DND-41 (cell line): ENCODE measurements at places on chromosomes 6 and 20.
A peak's percentile ranks its signal among the peaks of the same experiment; 100 is the strongest.

GRCh38 chr6:102798636-102799035, 1405.1 kb downstream of the GRIK2 start:
- no peak for DNase-seq

GRCh38 chr6:14129575-14129974, 12.0 kb downstream of the CD83 start:
- DNase-seq: peak; percentile 45

- no peak for DNase-seq
These were observed 34.9 kb downstream of the SLC22A23 start for GRCh38 chr6:3421791-3422434.

DNA sequence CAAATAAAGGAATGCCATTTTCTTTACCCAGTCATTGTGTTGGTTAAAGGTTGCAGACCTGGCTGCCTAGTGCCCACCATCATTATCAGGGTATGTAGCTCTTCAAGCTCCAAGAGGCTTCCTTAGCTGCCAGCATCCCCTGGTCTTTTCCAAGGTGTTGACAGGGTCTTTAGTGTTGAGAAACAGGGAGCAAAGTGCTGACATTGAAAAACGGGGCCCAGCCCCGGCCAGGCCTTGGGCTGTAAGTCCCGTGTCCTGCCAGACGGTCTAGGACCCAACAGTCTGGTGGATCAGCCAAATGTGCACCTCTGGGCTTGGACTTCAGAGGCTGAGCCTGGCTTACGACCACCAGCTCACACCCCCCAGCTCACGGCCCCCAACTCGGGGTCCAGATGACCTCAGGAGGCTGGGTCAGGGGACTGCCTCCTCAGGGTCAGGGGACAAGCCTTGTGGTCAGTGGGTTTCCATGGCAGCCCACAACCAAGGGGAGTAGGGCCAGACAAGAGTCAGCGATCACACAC, 114.4 kb upstream of the MLN start:
- no peak for DNase-seq

DNA sequence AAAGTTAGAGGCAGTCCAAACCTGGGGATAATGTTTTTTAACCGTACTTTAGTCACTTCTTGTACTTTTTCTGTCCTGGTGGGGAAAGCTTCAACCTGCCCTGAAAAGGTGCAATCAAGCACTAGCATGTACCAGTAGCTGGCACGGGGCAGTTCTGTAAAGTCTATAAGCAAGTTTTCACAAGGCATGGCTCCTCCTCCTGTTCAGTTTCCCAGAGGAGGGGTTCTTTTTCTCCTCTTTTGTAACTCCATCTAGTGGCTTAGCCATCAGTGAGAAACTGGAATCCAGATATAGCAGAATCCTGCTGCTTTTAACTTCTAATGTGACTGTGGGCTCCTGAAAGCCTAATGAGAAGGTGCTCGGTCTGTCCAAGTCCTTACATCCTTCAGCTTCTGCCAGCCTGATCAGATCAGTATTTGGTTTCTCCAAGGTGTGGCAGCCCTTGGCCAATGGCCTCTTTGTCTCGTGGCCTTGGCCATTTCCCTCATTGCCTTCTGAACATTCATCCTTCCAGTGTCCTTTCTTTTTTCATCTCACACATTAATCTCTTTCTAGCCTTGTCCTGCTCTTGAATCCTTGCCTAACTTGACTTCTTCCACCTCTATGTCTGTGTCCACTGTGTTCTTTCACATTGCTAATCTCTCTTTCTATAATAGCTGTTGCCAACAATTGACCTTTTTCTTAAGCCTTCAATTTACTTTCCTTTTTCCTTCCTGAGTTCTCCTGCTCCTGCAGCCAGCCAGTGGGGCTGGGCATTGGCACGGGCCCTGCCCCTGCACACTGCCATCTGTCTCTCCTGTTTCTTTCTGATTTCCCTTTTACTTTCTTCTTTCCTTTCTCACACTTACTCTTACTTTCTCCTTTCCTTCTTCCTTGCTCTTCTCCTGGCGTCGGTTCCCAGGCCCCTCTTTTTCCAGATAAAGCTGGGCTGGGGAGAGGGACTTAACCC, 222.0 kb upstream of the SYNCRIP start:
- no peak for DNase-seq

DNA sequence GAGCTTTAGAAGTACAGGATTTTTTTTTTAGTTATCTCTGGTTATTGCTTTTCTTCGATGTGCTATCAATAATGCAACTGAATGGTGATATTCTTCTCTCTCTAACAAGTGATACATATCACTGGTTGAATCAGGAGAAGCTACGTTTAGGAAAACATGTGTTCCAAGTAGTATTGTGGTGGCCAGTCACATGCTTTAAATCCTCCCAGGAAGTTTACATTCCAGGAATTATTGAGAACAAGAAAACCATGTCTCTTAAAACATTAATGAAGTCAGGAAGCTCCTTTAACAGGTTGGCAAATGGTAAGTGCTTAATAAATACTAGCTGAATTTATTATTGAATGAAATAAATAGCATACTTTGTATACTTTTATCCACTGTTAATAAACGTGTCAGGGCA, 371.1 kb downstream of the BCKDHB start:
- no peak for DNase-seq

GRCh38 chr6:110183292-110183885, 3.2 kb downstream of the CDC40 start:
- DNase-seq: no peak

DNA sequence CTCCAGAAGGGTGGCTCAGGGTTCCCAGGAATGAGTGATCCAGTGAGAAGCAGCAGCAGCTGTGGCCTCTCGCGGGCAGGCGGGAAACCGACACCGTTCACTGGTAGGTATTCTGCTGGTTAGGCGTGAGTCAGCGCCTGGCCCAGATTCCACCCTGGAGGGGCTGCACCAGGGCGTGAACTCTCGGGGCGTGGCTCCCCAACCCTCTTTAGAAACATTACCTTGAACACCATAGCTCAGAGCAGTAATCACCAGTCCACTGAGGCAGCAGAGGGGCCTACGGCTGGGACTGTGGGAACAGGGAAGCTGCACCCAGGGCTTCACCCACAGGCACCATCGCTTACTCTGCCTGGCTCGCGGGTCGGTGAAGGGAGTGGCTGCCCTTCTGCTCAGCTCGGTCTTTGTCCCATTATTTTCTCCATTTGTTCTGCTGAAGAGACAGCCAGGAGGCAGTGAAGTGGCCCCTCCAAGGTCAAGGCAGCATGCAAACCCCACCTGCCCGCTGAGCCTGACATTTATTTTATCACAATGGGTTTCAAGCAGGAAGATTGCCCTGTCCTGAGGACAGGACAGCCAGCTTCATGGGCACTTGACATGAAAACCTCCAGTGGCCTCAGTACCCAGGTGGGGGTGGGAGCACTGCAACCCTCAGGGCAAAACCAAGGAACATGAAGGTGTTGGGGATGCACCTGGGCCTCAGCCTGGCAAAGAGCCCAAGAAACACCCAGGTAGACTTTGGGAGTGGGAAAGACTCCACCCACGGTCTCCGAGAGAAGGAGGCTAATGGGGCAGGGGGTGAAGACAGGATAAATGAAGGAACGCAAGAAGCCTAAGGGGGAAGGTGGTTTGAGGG, 51.0 kb upstream of the CD93 start:
- DNase-seq: no peak

- no peak for DNase-seq
These were observed 15.3 kb downstream of the NTSR1 start for GRCh38 chr20:62723768-62724450.

GRCh38 chr6:91031581-91031980, 444.7 kb upstream of the MAP3K7 start:
- DNase-seq: no peak

GRCh38 chr20:14406495-14406894, 69.1 kb upstream of the FLRT3 start:
- no peak for DNase-seq

DNA sequence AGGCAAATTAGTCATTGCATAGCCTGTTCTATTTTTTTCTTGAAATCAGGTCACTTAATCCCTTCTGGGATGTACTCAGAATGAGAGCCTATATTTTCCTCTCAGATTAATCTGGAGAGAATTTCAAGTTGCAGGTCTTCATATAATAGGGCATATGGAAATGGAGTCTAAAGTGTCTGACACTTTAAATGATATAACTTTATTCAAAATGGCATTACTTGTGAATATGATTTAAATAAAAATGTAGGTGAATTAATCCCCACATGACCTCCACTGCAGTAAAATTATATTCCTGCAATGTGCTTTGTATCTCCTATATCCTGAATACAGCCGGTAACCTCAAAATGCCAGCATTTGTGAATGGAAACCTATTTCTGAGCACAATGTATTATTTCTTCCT, 172.5 kb upstream of the BTBD3 start:
- no peak for DNase-seq

DNA sequence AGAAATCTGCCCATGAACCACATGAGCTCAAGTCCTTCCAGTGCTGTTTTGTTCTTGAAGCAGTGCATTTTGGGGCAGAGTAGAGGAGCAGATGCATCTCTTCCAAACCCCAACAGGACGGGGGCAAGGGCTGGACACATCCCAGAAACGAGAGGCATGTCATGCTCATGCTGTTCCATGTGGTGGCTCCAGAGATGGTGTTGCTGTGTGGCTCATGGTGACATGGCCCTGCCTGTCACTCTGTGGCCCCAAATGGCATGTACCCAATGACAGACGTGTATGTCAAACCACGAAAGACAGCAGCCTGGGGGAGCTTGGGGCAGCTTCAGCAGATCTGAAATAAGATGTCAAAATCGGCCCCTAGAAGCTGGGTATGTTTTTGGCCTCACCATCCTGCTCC, 46.3 kb downstream of the NRN1 start:
- no peak for DNase-seq

DNA sequence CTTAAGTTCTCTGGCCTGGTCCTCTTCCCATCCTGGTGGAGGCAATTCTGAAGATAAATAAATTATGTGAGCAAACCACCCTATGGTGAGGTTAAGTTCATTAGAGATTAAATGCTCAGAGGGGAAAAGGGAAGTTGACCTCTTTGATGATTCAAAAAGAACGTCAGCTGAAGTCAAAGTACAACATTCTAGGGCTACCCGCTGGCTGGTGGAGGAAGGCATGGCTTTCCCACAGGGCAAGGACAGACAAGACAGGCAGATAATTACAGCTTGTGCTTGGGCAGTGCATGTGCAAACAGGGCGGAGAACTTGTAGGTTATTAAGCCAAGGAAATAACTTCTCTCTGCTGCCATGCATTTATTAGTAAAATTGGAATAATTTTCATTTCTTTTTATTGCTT, 91.0 kb upstream of the SLC24A3 start:
- DNase-seq: no peak

- DNase-seq: no peak
These were observed 840 bp upstream of the LY86 start for GRCh38 chr6:6587696-6588063.

GRCh38 chr20:24769878-24770627, 179.0 kb upstream of the CST7 start:
- DNase-seq: peak; percentile 1

- no peak for DNase-seq
These were observed 61.4 kb downstream of the IL22RA2 start for GRCh38 chr6:137112067-137112355.

DNA sequence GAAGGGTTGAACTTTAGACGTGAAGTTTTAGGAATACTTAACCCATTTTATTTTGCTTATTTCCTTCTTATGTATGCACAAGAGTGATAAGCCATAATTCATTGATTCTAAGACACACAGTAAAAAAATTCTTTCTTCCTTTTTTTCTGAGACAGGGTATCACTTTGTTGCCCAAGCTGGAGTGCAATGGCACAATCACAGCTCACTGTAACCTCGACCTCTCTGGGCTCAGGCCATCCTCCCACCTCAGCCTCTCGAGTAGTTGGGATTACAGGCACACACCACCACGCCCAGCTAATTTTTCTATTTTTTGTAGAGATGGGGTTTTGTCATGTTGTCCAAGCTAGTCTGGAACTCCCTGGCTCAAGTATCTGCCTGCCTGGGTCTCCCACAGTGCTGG, 116.6 kb upstream of the RNF24 start:
- DNase-seq: no peak

GRCh38 chr6:18997375-18997826, 610.3 kb downstream of the RNF144B start:
- DNase-seq: no peak

DNA sequence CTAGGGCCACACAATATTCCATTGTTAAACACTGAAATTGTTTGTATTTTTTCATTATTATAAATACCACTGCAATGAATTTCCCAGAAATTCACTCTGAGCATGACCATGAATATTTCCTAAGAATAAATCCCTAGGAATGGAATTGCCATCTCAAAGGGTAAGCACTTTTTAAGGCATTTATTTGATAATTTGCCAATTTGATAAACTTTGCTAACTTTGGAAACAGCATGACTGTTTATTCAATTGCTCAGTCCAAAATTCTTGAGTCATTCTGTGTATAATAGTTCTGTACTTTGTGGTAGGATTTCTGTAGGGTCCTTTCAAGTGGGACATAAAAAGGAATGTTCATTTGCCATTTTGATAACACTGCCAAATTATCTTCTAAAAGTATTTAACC, 44.2 kb upstream of the TOX2 start:
- no peak for DNase-seq

- DNase-seq: no peak
These were observed 54.2 kb downstream of the RALY start for GRCh38 chr20:34047917-34048316.

GRCh38 chr6:46628498-46628897, 24.1 kb downstream of the CYP39A1 start:
- no peak for DNase-seq

- DNase-seq: no peak
These were observed 121.1 kb upstream of the CCN2 start for GRCh38 chr6:132072271-132072670.

GRCh38 chr6:39733704-39734103, 8.5 kb upstream of the KIF6 start:
- DNase-seq: no peak

GRCh38 chr6:117483645-117484016, 1.2 kb downstream of the DCBLD1 start:
- DNase-seq: no peak

DNA sequence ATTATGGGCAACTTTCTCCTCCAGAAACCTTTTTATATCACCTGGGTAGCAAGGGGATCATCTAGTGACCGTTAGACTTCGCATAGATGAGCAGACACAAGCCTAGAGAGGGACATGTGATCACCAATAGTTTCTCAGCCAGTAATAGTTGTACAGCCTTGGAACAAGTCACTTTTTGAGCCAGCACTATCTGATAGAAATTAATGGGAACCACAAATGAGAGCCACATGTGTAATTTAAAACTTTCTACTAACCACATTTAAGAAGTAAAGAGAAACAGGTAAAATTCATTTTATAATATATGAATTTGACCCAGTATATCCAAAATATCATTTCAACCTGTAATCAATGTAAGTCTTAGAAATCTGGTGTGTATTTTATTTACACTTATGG, 592 bp upstream of the CTNNBL1 start:
- DNase-seq: no peak

DNA sequence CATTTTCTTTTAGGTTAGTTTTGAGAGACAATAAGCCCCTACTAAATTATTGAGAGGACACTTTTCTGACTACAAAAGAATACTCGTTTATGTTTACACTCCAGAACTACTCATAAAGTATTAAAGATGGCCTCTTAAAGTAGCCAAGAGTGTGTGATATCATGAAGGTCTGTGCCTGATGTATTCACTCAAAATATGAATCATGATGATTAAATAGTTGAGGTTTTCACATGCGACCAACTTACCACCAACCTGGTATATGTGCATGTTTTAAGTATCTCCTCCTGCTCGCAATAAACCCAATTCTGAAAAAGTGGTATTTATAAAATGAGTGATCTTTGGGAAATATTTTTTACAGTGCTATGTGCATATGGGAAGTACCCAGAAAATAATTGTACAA, 43.9 kb downstream of the IL20RA start:
- no peak for DNase-seq

- DNase-seq: no peak
These were observed 97.1 kb upstream of the KCNK16 start for GRCh38 chr6:39419607-39420006.
